ENCODE measurements at places on chromosomes 11 and 22. TPM values are rescaled to one million over a fixed set of nuclear protein-coding genes. Genes with fewer than 3 reads are reported as not detected.

DNA sequence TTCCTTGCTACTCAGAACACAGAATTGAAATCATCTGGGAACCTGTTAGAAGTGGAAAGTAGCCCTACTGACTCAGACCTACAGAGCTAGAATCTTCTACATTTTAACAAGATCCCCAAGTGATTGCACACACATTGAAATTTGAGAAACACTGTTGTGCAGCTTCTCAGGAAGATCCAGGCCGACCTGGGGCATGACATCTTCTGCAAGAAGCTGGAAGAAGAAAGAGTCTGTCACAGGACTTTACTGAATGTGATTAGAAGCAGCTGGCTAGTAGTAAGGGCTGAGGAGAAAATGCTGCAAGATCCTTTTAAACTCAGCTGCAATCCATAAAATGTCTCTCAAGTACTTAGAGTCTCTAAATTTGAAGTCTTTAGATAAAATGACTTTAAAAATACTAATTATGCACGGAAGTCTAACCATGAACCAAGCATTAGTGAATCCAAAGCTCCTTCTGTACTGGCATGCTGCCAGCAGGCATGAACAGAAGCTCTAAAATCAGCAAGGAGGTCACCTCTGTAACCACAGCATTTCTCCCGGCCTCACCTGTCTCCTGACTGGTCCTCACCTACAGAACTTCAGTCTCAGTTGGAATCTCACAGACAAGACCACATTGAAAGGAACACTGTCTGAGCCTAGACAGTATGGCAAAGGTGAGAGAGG lies 85.0 kb downstream of the SERGEF start:
- DNase-seq, result peak; percentile 72

NFAM1 gene
- not detected for total RNA-seq

TSPAN32 gene
- total RNA-seq, result 0.33 TPM

APOBEC3H gene
- total RNA-seq, result not detected

DDIAS gene
- total RNA-seq, result 14.3 TPM

- DNase-seq, result peak; percentile 61
Observed at GRCh38 chr22:37330200-37331033, 48.1 kb downstream of the CYTH4 start.

Measured in fibroblast of the aortic adventitia (primary cell).